Activated CD8-positive, alpha-beta memory T cell treated with anti-CD3 and anti-CD28 coated beads, Interleukin-2, amount 10 ng/mL, durations not matched to agents 7 days and 5 days (primary cell): ENCODE measurements at places on chromosomes 6 and 20. TPM values are rescaled to one million over a fixed set of nuclear protein-coding genes. Genes with fewer than 3 reads are reported as not detected.

Gene RTN4IP1
- total RNA-seq = 9.4 TPM

- no peak for DNase-seq
Observed at GRCh38 chr6:137522198-137522798, 28.1 kb upstream of the OLIG3 start.

Gene GPR6
- not detected for total RNA-seq

Gene ZFP64
- total RNA-seq = 11.3 TPM

DNA sequence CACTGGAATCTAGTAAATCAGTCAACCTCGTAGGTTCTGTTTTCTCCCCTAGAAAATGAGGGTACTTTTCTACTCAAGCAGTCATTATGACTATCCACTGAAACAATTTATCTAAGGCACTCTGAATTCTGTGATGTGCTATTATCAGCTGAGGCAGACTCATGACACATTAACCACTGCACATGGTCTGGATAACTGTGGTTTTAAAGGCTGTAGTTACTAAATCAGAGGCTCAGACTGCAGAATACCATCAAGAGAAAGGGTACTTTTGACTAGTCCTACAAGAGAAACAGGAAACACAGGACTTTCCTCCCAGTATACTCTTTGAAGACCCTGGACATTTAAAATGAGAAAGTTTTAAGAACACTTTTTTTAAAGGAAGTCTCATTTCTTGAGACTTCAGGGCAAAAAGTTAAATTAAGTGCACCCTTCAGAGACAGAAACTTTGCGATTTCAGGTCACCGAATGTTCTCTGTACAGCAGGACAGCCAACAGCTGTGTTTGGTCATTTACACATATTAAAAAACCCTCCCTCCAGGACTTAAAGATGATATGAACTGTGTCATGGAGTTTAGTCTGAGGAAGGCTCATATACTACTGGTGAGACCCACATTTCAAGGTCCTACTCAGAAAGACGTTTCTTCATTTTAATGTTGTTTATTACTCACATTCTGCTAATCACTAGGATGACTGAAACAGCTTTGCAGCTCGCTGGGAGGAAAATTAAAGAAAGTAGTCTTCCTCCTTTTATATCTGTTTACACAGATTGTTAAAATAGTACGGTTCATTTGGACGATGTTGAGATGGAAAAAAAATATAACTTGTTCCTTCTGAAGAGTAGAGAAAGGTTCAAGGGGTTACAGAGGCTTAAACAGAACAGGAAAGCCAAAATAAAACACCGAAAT lies 19.9 kb downstream of the ATXN1 start:
- no peak for DNase-seq

Gene PRSS35
- total RNA-seq = not detected

GRCh38 chr6:28082939-28083338 lies 2.6 kb downstream of the ZNF165 start:
- no peak for DNase-seq

DNA sequence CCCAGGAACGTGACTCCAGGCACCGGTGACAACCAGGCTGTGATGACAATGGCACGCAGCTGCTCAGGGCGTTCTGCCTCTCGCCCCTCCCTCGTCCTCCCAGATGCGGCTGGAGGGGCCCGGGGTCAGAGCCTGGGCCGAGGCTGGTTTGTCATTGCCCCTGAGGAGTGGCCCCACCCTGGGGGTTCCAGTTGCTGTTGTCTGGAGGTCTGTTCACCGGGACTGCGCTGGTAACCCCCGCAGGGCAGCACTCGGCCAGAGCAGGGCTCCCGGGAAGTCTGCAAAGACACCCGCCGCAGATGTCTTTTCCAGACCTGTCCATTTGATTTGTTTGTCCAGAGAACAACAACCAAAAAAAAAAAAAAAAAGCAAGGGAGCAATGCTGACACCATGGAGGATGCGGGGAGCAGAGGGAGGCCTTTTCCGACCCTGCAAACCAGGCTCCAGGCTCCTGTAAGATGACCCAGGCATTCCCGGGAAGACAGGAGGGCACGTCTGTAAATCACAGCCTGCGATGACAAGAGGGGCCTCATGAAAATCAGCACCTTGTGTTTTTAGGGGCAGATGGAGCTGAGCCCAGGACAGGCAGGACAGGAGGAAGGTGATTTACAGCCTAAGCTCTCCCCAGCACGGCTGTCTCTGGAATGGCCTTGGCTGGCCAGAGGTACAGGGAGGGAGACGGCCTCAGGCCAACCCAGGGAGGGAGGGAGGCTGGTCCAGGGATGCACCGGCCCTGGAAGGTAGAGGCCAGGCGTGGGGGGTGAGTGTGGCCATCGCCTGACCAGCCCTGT lies 189.3 kb downstream of the ERMARD start:
- DNase-seq = no peak

- DNase-seq = no peak
Observed at GRCh38 chr6:39945626-39946025, 11.4 kb upstream of the MOCS1 start.

GRCh38 chr20:63215101-63216040 lies 560 bp downstream of the YTHDF1 start:
- peak; percentile 50 for DNase-seq

Gene CLPSL2
- total RNA-seq = not detected

GRCh38 chr20:38117635-38118034 lies 47.4 kb downstream of the TGM2 start:
- peak; percentile 12 for DNase-seq

Gene MAD2L1BP
- total RNA-seq = 41.1 TPM

DNA sequence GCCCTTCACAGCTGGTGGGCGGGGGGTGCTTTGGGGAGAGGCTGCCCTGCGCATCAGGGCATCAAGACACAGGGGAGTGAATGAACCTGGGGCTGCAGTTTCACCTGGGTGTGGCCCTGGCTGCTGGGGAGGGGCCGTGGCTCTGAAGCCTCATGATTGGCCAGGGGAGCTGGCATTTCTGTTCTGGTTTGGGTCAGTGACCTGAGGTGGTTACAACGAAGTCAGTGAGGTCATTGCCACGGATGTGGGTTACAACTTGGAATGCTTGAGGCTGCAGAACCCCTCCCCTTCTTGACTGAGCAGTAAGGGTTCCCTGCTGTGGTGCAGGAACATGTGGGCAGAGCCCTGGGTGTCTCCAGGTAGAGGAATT lies 3.0 kb downstream of the TCEA2 start:
- peak; percentile 95 for DNase-seq

GRCh38 chr6:146009338-146009737 lies 19.5 kb upstream of the GRM1 start:
- DNase-seq = no peak

GRCh38 chr6:162576016-162576415 lies 151.6 kb downstream of the PRKN start:
- no peak for DNase-seq

GRCh38 chr6:8352335-8352965 lies 82.9 kb downstream of the SLC35B3 start:
- no peak for DNase-seq

DNA sequence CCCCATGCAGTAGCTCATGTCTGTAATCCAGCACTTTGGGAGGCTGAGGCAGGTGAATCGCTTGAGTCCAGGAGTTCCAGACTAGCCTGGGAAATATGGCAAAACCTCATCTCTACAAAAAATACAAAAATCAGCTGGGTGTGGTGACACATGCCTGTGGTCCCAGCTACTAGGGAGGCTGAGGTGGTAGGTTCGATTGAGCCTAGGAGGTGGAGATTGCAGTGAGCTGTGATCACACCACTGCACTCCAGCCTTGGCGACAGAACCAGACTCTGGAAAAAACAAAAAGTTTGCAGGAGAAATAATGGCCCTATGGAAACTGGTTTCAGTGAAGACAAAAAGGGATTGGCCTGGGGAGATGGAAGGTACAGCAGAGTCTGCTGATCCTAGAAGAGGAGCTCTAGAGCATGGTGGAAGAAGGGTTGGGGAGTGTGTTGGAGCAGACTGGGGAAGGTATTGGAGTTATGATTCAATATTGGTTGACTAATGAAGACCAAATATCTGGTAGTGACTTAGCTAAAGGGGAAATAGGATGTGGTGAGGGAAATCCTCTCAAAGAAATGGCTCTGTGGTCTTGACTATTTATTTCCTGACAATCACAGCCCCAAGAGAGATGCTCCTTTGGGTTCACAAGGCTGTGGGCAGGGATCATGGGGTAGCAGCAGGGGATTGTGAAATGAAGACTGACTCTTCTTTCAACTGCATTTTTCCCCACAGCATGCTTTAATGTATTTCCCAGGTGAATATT lies 281.9 kb downstream of the UTRN start:
- peak; percentile 49 for DNase-seq

DNA sequence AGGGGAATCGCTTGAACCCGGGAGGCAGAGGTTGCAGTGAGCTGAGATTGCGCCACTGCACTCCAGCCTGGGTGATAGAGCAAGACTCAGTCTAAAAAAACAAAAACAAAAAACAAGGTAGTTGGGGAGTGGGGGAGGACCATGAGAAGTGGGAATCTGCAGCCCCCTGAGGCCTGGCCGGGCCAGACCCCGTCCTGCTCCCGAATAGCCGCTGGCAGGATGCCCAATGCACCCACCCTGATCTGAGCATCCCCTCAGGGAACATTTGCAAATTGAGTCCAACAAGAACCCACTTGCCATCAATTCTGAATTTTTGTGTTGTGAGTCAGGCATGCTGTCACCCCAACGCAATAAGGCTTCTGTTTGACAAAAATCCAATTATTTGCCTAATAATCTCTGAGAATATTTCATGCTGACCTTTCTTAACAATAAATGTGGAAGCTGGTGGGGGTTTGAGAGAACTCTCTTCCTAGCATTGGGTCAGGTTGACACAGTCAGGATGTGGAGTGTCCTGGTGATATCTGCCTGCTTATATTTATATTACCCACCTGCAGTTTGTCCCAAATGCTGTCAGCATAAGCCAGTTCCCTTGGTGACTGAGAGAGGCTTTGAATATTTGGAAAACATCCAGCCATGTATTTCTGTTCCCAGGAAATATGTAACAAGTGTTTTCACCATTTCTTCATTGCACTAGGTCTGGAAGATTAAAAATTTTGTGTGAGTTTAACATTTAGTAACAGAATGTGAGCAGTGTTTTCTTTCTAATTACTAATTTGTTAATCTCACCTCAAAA lies 28.4 kb upstream of the FRMD1 start:
- no peak for DNase-seq

Gene CST2
- not detected for total RNA-seq

GRCh38 chr6:106614592-106615257 lies 14.6 kb downstream of the RTN4IP1 start:
- no peak for DNase-seq

Gene RAD21L1
- total RNA-seq = not detected

Gene TREML2
- 2.7 TPM for total RNA-seq

- DNase-seq = no peak
Observed at GRCh38 chr6:114638341-114638740, 295.5 kb upstream of the HS3ST5 start.

Gene LYRM2
- total RNA-seq = 28.9 TPM

- DNase-seq = no peak
Observed at GRCh38 chr20:22974354-22974753, 60.8 kb upstream of the SSTR4 start.

Gene FNDC11
- total RNA-seq = 0.35 TPM

GRCh38 chr6:88914180-88914579 lies 49.2 kb downstream of the RNGTT start:
- DNase-seq = no peak

GRCh38 chr6:119887666-119888065 lies 538.1 kb upstream of the MAN1A1 start:
- no peak for DNase-seq
